ENCODE measurements at places on chromosomes 6 and 20.

DNA sequence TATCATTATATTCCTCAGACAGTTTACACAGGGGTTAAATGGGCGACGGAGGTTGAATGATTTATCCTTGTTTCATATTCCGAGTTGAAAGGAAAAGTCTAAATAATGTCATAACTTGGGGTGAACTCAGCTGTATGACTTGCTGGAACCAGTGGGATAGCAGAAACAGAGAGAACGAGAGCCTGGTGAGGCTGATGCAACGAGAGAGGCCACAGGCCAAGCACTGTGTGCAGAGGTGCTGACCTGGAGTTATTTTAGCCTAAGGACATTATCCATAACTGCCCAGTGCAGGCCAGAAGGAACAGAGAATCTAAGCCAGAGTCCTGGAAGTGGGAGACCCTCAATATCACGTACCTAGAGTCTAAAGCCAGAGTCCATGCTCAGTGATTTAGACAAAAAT lies 394.9 kb downstream of the MAFB start:
- no peak for DNase-seq

DNA sequence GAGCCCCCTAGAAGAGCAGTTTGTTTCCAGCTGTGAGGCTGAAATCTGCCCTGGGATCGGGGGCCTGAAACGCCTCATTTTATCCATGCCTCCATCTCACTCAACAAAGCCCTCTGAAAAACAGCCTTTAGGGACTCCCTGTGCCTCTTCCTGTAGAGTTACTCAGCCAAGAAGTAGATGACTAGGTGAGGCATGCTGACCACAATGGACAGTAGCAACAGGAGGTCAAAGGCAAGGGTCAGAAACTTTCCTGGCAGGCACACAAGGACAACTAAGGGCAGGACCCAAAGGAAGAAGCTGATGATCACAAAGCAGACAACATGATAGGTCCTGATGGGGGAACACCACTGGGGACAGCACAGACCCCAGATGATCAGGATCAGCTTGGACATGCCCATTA lies 12.8 kb downstream of the MAS1L start:
- DNase-seq: no peak

DNA sequence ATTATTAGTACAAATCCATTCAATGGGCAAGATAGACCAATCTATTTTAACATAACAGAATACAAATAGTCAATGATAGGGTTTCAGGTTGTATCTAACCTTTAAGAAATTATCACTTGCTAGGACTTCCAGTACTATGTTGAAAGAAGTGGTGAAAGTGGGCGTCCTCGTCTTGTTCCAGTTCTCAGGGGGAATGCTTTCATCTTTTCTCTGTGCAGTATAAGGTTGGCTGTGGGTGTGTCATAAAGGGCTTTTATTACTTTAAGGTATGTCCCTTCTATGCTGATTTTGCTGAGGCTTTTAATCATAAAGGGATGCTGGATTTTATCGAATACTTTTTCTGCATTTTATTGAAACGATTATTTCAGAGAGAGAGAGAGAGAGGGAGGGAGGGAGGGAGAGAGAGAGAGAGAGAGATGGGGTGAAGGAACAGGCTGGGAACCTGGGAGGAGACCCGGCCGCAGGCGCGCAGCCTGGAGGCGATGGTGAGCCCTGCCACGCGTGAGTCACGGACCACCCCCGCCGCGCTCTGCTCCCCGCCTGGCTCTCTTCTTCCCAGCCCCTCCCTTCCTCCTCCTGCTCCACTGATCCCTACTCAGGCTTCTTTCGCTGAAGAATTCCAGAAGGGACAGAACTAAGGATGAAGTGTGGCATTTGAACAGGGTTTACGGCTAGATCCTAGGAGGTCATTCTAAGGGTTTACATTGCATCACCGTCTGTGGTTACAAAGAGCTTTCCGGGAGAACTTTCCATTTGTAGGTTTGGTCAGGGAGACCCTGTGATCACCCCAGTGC lies 45.5 kb upstream of the HLA-E start:
- DNase-seq: no peak

DNA sequence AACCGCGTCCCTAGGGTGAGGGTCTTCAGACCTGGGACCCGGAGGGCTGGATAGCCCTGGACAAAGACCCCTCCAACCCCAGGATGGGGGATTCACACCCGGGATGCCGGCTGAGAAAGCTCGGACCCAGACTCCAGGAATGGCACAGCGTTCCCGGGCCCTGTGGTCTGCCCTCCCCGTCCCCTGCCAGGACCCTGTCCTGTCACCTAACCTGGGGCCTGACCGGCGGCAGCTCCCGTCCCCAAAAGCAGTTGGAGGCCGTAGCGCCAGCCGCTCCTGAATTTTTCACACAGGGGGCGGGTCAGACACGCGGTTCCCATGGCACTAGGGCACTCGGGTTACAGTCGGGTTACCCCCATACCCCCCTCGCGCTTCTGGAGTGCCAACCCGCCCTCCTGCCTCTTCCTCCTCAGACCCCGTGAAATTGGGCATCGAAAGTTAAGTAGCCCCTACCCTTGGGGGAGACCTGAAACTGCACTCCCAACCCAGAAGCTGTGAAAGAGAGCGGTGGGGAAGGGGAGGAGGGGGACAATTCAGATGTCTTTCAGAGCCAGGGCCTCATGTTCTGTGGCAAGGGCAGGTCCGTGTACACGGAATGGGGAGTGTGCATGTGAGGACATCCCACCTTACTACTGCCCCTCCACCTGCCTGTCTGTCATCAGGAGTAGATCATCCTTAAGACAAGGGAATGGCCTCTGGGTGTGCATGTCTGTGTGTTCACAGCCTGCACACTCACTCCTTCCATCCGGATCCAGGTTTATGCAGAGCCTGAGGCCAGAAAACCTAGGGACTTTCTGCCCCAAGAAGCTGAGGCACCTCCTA lies 595 bp downstream of the REM1 start:
- no peak for DNase-seq

DNA sequence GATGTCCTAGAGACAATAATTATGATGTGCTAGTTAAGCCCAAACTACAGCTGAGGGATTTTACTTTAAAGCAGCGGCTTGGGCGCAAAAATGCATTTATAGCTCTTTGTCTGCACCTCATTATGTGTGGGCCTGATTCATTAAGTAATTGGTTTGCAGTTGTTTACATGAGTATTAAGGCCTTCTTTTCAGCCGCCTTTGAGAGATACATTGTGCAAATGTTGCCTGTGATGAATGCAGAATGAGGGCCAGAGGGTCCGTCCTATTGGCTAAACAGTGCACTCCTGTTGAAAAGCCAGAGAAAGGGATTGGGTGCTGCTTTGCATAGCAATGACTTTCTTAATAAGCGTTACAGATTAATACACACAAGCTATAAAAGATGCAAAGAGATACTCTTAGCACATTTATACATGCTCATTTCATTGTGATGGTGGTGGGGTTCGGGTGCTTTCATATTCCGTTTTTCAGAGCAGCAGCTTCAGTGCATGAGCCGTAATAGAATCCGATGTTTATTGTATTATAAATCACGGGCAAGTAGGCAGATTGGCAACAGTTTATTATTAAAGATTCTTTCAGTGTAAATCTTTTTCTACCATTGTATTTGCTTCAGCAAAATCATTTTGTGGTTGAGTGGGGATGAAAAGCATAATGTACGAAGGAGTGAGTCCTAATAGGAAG lies 68.2 kb upstream of the XRN2 start:
- DNase-seq: no peak

DNA sequence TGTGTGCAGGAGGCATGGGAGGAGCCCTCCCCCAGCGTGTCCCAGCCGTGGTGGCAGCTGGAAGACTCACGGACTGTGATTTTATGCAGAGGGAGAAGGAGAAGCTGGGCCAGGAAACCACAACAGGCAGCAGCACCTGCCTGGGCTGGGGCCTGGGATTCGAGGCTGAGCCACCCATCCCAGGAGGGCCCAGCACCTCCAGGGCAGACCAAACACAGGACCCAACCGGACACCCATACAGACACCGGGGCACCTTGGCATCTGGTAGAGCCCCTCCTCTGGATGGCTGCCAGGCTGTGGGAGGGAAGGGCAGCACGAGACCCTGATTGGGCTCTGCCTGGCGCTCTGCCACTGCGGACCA lies 41.7 kb upstream of the CHRNA4 start:
- DNase-seq: no peak

- DNase-seq: no peak
These were observed 985.2 kb downstream of the EYS start for GRCh38 chr6:64721865-64722264.

DNA sequence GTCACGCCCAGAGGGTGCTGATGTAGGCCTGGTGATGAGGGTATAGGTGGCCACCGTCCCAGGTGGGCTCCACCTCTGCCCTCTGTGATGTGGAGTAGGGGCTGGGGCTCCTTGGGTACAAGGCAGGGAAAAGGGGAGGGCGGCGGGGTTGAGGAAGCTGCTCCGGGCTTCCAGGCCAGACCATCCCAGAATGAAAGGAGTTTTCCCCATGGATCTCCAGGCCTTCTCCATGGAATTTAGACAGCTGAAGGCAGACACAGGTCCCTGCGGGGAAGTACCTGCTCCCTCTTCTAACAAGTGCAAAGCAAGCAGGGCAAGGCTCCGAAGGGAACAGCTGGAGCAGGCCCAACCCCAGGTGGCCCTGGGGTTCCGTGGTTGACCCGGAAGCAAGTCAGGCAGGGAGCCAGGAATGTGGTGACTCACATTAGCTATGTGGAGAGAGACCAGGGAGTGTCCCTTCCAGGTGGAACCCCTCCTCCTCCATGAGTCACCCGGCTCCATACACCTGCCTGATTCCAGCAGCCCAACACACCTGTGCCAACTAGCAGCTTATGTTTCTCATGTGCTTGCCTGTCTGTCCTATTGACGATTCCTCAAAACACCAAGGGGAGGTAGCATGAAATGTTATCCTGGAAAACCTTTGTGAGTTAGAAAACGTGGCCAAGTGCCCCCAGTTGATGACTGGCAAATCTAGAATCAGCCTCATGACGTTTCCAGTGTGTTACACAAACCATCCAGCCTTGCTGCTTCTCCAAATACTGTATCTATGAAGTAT lies 59.7 kb upstream of the SNX9 start:
- DNase-seq: peak; percentile 43

DNA sequence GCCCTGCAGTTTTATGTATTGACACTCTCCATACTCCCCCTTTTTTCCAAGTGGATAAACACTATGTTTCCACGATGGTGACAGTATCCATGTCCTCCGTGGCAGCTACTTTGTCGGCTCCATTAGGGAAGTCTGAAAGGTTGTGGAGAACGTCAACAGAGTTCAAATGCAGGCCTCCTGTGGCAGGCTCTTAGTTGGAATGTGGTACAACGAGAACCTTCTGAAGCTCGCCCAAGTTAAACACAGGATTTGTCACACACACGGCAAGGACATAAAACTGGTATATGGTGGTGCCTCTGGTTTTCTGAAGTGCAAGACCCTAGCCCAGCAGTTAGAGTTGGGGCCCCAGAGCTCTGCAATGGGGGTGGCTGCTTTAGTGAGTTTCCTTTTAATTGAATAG lies 187.0 kb upstream of the TAB2 start:
- DNase-seq: no peak

- no peak for DNase-seq
These were observed 80.2 kb downstream of the LRFN2 start for GRCh38 chr6:40506954-40507353.

- no peak for DNase-seq
These were observed 488.8 kb downstream of the TENT5A start for GRCh38 chr6:81263531-81264168.
